Activated T-helper 1 cell treated with Interleukin-2 at 50 U/mL for 16 hours (primary cell): ENCODE measurements at places on chromosomes 16 and 17.

- no peak for DNase-seq
Observed at GRCh38 chr17:6713130-6713917, at the start of gene SLC13A5. SLC13A5 (minus strand) TSS chr17:6713369; CDS start chr17:6713333, 36 bp downstream.

DNA sequence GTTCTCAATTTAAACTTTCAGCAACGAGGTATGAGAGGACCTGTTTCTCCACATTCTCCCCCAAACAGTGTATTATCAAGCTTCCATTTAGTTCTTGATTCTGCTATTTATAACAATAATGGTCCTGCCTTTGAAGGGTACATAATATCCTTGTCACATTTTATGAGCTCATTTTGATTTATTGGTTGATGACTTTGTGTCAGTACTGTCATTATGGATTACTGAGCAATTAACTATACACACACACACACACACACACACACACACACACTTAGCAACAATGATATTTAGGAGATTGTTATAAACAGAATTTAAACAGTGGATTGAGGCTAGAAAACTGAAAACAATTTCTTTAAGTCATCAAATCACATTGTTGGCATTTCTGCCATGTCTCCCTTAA lies 7.0 kb downstream of the TMIGD1 start:
- DNase-seq = no peak

DNA sequence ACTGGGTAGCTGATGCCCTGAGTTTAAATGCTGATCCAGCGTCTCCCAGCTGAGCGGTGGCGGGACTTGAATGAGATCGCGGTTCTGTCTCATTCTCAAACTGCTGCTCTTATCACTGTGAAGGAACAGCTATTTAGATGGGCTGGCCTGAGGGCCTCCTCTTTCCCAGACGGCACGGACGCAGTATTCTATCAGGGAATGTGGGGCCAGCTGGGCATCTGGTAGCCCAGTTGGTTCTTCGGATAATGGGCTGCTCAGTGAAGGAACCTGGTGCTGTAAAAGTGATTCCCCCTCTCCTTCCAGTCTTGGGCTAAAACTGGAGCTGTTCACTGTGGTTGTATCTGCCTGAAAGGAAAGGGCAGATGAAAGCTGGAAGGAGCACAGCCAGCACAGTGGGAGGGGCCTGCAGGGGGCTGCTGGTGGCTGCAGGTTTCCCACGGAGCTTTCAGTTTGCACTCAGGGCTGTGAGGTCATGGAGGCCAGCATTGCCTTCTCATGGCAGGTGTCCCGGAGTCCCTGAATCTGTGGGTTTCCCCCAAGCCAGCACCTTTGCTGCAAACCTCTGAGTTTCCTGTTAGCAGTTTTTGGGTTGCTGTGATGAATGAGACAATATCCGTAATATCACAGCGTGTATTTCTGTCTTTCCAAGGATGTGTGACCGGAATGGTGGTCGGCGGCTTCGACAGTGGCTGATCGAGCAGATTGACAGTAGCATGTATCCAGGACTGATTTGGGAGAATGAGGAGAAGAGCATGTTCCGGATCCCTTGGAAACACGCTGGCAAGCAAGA lies 3.6 kb downstream of the IRF8 start:
- peak; percentile 10 for DNase-seq

DNA sequence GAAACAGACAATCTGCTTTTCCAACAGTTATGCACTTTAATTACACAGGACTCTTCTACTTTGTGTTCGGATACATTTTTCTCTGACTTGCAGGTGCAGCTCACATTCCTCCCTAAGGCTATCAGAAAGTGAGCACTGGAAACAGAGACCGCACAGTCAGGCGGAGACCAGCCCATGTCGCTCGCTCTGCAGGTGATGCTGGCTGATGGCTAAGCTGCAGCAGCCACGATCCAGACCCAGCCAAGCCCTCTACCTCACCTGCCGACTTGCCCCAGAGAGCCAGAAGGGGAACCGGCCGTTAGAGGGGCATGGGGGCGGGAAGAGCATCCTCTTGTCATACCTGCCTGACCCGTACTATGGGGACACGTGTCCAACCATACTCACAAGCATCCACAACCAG lies 33.8 kb downstream of the MAP1LC3B start:
- DNase-seq = no peak

DNA sequence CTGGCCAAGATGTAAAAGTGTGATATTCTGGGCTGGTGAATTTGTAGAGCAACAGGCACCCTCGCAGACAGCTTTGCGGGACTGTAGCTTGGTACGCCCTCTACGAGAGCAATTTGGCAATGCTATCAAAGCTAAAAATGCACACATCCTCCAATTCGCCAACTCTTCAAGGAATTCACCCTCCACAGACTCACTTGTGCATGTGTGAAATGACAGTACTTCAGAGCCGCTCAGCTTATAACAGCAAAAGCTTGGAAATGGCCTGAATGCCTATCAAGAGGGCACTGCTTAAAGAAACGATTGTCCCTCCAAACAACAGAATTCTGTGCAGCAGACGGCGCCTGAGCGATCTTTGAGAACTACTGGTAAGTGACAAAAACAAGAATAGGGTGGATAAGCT lies 130.8 kb downstream of the SDK2 start:
- no peak for DNase-seq

DNA sequence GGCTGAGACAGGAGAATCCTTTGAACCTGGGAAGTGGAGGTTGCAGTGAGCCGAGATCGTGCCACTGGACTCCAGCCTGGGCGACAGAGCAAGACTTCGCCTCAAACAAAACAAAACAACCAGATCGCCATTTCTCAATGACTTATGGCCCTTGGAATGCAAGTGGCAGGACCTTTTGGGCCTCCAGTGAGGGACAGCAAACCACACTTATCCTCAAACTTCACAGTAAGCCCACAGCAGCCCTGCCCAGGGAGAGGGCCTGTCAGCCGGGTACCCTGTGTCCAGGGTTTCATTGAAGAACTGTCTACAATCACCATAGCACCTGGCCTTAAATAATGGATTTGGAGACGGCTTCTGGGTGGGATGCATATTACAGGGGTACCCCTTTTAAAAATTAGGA lies 11.7 kb downstream of the TRAF4 start:
- DNase-seq = no peak

GRCh38 chr16:11966173-11966572 lies 1.2 kb downstream of the TNFRSF17 start:
- no peak for DNase-seq

DNA sequence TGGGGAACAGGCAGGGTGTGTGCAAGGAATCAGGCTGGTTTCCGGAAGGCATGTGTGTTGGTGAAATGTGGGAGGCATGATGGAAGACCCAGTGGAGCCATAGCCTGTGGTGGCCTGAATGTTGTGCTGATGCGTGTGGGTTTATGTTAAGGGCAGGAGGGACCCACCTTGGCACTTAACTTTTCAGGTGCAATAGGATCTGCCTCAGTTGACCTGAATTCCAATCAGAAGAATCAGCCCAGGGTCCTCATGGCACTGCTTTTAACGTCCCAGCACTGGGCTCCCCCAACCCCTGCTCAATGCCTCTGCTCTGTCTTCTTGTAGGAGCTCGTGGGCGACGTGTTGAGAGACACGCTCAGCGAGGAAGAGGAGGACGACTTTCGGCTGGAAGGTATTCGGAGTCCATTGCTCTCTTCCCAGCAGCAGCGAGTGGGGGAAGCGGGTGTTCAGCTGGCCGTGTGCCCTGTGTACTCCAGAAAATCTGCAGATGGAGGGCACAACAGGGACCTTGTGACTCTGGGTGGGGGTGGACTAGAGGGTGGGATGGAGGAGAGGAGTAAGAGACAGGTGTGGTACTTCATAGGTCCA lies 59.9 kb downstream of the NKD1 start:
- no peak for DNase-seq

DNA sequence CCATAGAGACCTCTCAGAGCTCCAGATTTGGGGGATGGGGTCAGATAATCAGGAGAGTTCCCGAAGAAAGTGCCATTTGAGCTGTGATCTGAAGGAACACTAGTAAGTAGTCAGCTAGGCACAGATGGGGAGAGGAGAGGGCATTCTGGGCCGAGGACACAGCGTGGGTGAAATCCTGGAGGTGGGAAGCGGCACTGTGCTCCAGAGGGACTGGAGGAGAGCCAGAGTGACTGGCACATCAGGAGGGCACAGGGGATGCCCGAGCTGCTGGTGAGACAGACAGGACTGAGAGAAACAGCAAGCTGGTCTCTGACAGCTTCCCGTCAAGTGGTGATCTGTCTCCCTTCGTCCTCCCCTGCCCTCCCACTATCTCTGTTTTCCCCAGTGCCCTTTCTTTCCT lies 40.6 kb downstream of the KNOP1 start:
- no peak for DNase-seq

GRCh38 chr16:76278980-76279379 lies 1.8 kb downstream of the CNTNAP4 start:
- no peak for DNase-seq

- no peak for DNase-seq
Observed at GRCh38 chr17:6996256-6997011, 585 bp downstream of the ALOX12 start.

- DNase-seq = no peak
Observed at GRCh38 chr17:31907342-31907962, 5.9 kb upstream of the UTP6 start.

DNA sequence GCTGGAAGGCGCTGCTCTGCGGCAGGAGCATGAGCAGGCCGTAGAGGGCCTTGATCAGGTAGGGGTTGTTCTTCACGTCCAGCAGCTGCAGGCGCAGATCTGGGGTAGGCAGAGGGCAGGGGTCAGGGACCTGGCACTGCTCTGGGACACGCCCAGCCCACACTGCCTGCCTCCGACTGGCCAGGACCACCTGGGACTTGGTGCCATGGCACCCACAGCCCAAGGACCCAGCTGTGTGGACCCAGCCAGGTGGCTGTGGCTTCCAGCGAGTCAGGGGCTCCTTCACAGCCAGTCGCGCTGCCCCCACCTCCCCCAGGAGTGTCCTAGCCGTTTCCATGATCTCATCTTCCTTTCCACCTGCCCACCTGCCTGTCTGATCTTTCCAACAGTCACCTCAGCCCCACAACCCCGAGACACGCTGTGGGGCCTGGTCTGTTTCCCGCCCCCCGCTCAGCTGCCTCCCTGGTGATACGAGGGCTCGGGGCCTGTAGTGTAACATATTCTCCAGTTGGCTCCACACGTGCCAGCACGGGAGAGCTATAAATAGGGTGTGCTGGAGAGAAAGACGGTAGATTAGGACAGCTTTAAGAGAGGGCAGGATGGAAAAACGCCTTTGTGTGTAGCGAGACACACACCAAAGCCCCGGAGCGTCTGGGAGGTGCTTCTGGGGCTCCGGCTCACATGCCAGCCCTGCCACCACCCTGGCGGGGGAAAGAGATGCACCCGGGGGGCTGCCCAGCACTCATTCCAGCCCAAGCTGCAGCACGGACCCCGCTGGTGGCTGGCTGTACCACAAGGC lies 7.2 kb upstream of the MTSS2 start:
- no peak for DNase-seq

- DNase-seq = no peak
Observed at GRCh38 chr16:57469046-57469445, 6.6 kb downstream of the POLR2C start.

GRCh38 chr16:17602678-17603077 lies 131.9 kb upstream of the XYLT1 start:
- no peak for DNase-seq

- no peak for DNase-seq
Observed at GRCh38 chr17:17109256-17109655, 67.0 kb downstream of the MPRIP start.

DNA sequence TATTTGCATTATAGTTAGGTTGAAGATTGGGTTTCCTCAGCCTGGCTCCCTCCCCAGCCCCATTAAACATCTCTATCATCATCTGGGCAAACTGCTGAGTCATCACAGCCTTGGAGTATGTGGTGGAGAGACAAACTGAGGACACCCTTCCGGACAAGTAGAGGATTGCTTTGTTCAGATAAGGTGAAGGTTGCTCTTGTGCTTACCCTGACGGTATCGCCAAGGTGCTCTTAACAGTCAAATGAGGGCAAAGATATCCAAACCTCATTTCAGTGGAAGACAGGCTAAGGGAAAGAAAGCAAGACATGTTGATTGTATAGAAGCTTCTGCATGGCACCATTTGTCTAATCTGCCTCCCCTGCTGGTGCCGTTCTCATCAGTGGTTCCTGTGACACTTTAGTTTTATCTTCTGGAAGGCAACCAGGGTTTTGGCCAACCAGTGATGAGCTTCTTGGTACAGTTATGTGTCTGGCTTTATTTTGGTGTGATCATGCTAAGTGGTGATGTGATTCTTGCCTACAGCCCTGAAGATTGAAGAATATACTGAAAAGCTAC lies 56.9 kb upstream of the LGALS9 start:
- no peak for DNase-seq

- no peak for DNase-seq
Observed at GRCh38 chr16:56102906-56103305, 88.4 kb upstream of the GNAO1 start.

- no peak for DNase-seq
Observed at GRCh38 chr16:75059411-75059810, 57.2 kb downstream of the LDHD start.

GRCh38 chr17:9247401-9247938 lies 226.2 kb downstream of the NTN1 start:
- no peak for DNase-seq

- no peak for DNase-seq
Observed at GRCh38 chr16:1036726-1037393, 35.7 kb upstream of the SSTR5 start.

GRCh38 chr16:24918641-24919040 lies 72.9 kb downstream of the SLC5A11 start:
- no peak for DNase-seq

DNA sequence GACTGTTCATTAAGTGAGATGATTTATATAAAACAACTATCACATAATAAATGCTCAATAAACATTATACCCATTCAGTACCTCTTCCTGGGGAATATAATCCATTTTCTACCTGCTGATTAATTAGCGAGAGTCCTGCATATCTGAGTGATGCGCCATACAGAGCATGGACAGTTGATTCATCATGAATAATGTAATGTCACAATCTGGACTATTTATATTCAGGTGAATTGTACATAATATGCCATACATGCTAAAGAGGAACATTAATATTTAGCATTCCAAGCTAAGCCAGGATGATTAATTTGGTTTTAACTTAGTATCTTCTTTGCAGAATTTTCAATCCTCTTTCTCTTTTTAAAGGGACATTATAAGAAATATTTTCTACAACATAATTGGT lies 362.0 kb upstream of the XYLT1 start:
- no peak for DNase-seq

- DNase-seq = peak; percentile 31
Observed at GRCh38 chr16:88505405-88506082, 52.5 kb downstream of the ZFPM1 start.

GRCh38 chr16:4954714-4955113 lies 3.4 kb upstream of the SEC14L5 start:
- DNase-seq = no peak
